ENCODE measurements at places on chromosomes 2 and 18.

GRCh38 chr18:63784787-63785452 is 9.7 kb downstream of the SERPINB7 start:
- no peak for DNase-seq

DNA sequence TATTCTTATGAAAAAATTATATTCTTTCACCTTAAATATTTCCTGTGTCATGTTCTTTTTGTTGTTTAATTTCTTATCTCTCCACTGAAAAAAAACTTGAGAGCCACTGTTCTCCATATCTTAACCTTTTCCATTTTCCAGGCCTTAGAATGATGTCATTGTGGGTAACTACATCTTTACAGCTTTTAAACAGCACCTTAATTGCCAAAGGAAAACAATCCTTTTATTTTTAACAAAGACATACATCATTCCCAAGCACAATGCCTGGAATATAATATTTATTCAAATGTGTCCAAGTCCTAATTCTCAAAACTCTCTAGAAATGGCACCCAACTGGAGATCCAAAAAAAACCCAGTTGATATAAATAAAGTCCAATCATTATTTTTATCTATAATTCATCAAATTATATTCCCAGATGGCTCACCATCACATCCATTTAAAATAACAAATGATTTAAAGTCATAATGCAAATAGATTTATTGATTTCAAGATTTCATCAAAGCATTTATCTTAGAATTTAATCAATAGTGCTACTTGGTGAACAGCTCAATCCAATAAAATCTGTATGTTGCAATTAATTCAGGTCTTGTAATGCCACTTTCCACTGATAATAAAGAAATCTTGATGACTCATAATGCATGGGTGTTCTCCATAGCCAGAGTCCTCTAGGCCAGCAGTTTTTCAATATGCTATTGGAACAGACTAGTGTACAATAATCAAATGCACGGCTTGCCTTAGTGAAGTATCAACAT is 107.1 kb upstream of the MAPRE2 start:
- no peak for DNase-seq

GRCh38 chr2:66665124-66665984 is 230.4 kb downstream of the MEIS1 start:
- no peak for DNase-seq

DNA sequence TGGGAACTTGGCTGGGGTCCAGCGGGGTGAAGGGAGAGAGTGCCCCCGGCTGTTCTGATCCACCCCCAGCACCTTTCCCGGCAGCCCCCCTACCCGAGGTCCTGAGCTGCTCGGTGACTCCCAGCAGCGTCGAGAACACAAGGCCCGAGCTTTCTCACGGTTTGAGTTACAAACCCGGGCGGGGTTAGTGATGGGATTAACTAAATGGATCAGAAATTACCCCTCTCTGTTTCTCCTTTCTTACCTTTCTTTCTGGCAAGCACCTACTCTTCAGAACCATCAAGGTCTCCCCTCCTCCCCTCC is 139.4 kb upstream of the GPC1 start:
- DNase-seq = no peak

DNA sequence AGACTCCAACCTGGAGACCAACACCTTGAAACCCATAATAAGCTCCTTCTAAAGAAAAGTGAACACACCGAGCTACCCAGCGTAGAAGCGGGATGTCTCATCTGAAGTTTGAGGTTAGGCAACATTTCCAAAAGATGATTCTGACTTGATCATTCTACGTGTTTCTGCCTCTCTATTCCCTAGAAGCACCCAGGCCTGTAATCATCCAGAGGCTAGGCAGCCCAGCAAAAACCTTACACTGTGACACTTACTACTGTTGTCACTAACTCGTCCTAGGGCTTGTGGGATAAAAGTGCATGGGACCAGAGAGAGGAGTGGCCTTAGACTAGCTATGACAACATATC is 1.4 kb downstream of the ZBTB14 start:
- no peak for DNase-seq
